Astrocyte of the spinal cord (primary cell): ENCODE measurements at places on chromosomes 4 and X.

DNA sequence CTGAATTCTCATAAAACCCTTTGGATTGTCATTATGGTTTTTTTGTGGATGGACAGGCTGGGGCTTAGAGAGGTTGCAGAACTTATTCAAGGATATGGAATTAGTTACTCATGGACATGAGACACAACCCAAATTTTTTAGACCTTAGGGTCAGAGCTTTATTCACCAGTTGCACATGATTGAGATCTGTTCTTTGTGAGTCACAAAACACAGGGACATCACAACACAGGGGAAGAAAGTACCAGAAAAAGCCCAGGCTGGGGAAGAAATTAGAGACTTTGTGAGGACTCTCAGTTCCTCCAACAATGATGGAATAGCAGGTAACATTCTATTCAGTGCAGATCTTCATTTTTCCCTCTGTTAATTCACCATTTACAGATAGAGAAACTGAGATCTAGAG lies 602.4 kb upstream of the CPEB2 start:
- no peak for DNase-seq

DNA sequence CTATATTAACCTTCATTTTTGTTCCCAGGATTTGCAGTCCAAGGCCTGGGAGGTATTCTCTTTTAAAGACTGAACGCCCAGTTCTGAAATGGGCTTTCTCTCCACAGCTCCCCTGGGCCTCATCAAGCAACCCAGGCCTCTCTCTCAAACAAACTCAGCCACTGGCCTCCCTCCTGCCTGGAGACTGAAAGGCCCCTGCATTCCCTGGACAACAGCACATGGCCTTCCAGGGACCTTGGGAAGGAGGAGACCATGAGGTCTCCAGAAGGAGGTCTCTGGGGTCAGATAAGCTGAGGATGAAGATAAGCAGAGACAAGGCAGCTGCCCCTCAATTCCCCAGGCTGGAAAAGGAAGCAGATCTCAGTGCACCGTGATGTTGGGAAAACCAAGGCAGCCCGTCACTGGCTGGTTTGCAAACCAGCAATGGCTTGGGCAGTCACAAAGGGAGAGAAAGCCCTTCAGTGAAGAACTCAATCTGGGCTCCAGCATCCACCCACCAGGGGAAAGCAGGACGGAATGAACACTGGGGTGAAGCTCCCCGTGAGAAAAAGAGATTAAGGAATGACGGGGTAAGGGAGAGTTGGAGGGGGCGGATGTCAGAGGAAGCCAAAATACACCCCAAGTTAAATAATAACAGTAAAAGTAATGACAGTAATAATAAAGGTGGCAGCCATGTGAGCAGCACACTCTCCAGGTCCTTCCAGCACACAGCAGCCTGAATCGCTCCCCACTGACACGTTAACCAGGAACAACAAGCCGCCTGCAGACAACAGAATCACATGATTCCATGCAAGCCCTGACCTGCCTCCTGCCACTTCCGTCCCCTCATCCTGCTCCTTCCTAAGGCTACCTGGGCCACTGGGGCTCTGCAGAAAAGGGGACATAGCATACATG lies 22.3 kb downstream of the AMOT start:
- no peak for DNase-seq

DNA sequence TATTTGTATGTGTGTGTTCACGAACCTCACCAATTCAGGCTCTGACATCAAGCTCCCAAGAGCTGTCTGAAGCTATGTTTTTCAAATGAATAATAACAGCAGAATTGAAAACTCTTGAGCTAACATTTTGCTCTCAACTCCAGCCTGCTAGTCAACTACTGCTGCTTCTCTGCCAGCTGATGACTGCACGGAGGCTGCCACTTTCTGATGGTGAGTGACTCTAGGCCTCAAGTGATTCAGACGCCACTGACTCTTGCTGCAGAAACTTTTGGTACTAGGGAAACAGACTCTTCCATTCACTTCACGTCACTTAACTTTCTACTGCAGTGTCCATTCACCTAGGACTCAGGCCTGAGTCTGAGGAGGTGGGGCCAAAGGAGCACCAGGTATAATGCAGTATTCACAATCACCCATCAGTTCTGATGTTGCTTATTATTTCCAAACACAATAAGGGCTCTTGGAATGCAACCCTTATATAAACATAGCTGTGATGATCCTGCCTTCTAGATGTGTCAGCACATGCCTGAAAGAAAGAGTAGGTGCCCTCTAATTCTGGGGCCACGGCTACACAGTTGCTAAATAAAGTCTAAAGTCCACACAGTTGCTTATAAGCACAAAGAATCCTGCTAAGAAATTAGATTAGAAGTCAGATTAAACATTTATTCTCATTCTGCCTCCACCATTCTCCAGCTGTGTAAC lies 16.0 kb downstream of the PRDM8 start:
- DNase-seq = peak; percentile 49

- no peak for DNase-seq
These were observed 223.1 kb upstream of the BCOR start for GRCh38 chrX:40320819-40321218.

- no peak for DNase-seq
These were observed 2.9 kb downstream of the EDA start for GRCh38 chrX:69618803-69619202.

DNA sequence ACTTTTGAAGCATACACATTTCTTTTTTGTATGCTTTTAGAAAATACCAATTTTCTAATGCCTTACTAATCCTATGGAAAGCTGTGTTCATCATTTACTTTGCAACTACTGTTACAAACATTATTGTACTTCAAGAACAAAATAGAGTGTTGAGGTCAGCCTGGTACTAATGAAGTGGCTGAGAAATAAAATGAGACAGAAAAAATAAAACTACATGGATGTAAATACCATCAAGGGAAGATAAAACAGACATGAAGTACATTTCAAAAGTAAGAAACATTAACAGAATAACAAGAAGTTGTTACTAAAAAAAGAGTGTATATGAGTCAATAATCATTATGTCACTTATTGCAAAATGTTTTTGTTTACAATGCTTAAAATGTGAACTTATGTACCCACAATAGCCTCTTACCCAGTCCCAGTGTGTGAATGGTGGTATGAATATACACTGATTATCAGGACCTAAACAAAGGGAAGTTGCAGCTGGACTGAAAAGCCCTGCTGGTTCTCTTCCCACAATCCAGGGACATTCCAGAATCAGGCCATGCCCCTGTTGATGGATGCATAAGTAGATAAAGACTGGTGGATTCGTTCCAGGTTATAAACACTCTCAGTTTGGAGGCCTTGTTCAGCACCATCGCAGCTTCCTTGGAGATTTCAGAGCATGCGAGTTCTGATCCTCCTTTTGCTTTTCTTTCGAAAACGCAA lies 2.4 kb upstream of the CSN3 start:
- peak; percentile 13 for DNase-seq

GRCh38 chrX:16559206-16559619 lies 90.7 kb upstream of the S100G start:
- DNase-seq = no peak

DNA sequence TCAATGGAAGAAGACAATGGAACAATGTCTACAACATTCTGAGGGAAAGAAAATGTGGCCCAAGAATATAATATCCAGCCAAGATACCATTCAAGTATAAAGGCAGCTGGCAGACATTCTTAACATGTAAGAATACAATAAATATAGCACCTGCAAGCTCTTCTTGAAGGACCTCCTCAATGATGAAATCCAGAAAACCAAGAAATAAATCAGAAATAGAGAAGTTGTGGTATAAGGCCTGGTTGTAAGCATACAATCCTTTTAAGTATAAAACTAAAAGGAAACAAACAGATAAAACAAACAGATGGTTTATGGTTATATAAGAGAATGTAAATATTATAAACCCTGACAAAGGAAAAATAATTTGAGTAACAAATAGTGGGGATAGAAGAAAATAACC lies 33.4 kb downstream of the SYTL4 start:
- no peak for DNase-seq

DNA sequence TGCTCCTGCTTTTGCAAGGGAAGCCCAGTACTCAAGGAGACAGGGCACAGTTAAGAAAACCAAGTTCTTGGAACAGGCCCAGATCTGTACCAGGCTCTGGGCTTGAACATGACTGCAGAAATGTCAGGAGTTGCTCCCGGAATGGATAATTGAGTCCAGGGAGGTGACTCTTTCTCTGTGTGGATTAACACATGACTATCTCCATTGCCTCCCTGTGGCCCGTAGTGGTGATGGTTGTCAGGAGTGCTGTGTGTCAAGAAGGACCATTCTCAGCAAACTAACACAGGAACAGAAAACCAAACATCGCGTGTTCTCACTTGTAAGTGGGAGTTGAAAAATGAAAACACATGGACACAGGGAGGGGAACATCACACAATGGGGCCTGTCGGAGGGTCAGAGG lies 39.9 kb downstream of the CCKAR start:
- DNase-seq = no peak

GRCh38 chr4:20356565-20356964 lies 104.9 kb downstream of the SLIT2 start:
- peak; percentile 59 for DNase-seq

GRCh38 chr4:110623718-110624397 lies 981 bp upstream of the PITX2 start:
- no peak for DNase-seq

GRCh38 chrX:54085666-54086065 lies 41.4 kb upstream of the PHF8 start:
- no peak for DNase-seq

GRCh38 chr4:56940971-56941370 lies 33.3 kb downstream of the REST start:
- no peak for DNase-seq

DNA sequence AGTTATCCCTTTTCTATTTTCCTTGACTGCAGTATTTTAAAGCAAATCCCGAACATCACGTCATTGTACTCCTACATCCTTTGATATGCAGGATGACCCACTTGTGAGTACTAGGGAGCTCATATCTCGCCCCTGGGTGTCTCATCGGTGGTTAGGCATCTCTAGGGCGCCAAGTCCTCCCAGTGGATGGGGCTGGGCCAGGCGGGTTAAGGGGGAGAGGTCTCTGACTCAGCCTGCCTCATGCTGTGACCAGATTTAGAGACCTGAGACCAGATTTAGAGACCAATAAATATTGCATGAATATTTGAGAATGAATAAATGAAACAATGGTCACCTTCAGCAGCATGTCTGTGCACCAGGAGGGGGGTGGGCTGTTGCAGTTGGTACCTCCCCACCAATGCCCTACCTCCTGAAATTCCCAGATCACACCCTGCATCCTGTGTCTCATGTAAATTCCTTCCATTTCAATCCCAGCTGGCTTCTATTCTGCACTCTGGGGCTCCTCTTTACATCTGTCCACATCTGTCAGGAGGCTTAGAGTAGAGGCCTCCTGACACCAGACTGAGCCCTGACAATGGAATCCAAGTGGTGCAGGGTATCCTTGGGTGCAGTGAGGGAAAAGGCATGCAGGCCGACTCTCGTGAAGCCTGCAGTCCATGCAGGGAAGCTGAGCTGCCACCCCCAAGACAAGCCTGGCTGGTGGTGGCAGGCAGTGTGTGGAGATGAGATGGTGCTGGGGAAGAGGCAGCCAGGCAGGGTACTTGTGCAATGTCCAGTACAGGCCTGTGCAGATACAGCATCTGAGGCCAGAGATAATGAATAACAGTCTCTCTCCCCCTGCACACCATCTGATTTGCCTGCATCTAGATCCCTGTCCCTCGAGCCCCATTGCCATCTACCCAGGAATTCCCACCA lies 5.2 kb downstream of the APLN start:
- no peak for DNase-seq

- no peak for DNase-seq
These were observed 17.5 kb downstream of the RBBP7 start for GRCh38 chrX:16852617-16853179.
